ENCODE measurements at places on chromosomes 2 and 18.

DNA sequence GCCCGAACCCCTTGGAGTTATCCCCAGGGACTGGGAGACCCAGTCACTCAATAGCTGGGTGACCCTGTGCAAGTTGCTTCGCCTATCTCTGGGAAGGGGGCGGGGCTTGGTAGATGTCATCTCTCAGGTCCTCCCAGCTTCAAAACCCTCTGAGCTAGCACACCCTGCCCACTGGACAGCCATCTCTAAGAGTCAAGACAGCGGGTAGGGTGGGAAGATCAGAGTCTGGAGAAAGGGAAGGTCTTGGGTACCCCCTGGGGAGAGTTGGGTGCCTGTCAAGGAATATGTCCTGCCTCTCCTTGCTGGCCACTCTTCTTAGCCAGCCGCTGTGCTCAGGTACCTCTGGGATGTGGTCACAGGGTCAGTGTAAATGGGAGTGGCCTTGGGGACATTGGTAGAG is 8.0 kb downstream of the GLI2 start:
- DNase-seq, result no peak

DNA sequence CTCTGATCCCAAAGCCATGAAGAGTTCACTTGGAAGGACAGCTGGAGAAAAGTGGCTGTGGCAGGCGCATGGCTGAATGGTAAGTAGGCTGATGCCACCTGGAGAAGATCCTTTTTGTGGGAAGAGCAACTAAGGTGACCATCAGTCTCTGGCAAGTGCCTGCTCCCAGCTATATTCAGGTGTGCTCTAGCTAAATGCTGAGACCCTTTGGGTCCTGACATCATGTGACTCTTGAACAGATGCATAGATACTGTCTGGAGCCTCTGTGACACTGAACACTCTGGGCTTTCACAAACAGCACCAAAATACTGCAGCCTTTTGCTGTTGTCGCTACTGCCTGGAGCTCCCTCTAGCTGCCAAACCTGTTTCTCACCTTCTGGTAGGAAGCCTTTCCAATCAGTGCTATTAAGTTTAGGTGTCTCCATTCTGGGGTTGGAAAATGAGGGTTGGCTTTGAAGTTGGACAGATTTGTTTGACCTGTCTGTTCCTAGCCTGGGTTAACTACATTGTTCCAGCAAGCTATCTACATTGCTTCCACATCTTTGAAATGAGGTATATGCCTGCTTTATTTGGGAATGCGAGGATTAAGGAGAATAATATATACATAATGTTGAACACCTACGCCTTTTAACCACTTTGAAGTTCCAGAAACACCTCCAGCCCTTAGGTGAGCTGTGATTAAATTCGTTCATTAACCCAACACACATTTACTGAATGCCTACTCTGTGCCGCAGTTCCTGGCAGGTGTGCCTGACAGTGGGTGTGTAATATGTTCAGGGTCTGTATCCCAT is 3.1 kb downstream of the EGR4 start:
- peak; percentile 41 for DNase-seq

DNA sequence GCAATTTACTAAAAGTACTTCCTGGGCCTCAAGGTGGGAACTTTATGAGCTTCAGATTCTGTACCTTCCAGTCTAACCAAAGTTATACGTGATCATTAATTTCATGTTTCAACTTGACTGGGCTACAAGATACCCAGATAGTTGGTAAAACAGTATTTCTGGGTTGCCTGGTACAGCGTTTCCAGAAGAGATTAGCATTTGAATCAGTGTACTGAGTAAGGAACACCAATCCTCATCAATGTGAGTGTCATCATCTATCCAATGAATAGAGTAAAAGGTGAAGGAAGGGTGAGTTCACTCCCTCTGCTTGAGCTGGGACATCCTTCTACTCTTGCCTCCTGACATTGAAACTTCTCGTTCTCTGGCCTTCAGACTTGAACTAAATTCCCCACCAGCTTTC is 274.5 kb upstream of the ID2 start:
- no peak for DNase-seq

DNA sequence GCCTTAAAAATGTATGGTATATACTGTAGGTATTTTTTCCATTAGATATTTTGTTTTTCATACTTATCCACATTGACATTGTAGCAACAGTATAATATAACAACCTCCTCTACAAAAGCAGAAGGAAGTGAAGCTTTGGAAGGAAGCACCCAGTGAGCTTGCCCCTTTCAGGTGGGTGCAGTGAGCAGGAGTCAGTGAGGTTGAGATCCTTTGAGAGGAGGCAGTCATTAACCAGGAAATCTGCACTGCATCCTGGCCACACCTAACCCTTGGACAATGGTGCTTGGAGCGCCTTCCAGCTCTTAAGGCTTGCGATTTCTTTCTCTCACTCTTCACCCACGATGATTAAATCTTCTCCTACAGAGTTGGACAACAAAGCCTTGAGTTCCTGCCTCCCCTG is 13.9 kb downstream of the IL37 start:
- peak; percentile 66 for DNase-seq

DNA sequence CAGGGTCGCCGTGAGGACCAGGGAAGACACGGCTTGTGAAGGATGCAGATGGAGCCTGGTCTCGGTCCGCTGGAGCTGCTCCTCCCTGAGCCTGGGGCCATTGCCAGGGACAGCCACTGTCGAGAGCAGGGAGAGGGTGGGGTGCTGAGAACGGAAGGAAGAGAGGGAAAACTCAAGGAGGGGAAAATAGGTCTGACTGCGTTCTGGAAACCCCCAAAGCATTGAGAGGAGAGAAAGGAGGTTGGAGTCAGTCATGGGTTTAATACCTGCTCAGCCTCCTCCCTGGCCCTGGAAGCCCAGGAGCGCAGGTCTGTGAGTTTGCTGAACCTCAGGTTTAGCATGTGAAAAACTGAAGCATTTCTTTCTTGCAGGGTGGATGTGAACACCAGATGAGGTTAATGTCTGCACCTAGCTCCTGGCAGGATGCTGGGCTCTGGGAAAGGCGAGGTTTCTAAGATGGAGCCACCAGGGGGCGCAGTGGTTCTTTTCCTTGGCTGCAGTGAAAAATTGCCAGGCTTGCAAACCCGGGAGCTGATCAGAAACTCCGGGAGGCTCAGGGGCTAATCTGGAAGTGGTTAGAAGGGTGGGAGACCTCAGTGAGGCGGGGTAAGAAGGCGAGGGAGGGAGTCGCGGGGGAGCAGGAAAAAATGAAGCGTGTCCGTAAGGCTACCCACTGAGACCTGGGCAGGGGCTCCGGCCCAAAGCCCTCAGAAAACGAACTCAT is 33.6 kb upstream of the RNF149 start:
- peak; percentile 87 for DNase-seq

DNA sequence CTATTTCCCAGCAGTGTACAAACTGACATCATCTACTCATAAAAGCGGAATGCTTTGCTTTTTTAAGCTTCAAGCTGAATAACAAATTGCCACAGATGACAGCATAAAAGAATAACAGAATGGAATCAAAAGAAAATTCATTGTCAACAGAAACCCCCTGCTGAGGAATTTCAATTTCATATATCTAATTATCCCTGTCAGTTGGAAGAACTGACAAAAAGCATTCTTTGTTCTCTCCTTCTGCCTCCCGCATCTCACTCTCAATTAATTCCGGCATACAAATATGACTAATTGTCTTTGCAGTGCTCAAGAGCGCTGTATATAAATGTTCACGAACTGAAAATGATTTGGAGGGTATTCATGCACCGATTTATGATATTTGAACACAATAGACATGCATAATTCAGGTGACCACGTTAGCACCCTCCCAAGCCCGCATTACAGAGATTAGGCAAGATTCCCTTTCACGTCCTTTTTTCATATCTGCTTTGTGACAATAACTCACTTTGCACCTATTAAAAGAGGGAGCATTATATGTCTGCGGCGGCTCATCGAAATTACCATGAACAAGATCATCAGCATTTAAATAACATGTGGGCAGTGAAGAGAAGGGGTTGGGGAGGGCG is 277.7 kb upstream of the SALL3 start:
- DNase-seq, result no peak

DNA sequence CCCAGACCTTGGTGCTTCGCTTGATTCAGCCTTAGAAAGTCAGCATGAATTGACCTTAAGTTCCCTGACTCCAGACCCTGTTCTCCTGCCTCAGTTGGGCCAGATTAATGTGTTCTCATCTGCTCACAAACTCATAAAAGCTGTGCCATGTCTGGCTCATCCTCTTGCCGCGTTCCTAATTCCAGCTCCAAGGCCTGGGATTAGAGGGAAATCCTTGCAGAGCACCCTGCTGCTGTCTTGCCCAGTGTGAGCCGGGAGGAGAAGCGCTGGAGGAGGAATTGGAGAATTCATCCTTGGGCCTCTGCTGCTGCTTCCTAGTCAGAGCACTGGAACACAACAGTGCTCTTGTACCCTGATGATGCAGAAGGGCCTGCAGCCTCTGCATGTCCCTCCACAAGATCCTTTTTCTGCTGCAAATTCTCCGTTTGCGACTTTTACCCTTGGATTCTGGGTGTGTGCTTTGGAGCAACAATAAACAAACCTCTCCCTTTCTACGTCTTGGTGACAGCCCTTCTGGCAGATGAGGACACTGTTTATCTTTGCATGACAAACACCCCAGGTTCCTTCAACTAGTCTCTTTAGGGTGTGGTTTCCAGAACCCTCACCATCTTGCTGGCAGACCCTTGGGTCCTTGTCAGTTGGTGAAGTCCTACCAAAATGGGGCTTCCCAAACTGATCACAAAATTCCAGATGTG is 46.9 kb upstream of the CNGA3 start:
- no peak for DNase-seq

Data from Peyer's patch (tissue), 4 donors.